ENCODE measurements at places on chromosomes 2 and 18.

DNA sequence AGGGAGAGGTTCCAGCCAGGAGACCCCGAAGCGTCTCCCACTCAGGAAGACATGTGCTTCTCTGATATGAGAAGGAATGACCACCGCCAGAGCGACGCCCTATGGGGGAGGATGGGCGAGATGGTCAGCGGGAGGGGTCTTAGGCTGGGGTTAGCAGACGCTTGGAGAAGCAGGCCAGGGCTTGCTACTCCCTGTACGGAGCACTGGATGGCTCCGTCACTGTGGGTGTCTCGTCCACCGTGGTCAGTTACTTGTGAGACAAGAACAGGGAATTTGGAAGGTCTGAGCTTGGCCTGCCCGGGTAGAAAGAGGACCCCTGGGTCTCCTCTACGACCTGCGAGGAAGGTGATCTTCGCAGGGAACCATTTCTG is 39.8 kb downstream of the TMEM18 start:
- no peak for DNase-seq

- no peak for DNase-seq
Measured at GRCh38 chr2:48444404-48444803, 85.5 kb upstream of the STON1 start.

DNA sequence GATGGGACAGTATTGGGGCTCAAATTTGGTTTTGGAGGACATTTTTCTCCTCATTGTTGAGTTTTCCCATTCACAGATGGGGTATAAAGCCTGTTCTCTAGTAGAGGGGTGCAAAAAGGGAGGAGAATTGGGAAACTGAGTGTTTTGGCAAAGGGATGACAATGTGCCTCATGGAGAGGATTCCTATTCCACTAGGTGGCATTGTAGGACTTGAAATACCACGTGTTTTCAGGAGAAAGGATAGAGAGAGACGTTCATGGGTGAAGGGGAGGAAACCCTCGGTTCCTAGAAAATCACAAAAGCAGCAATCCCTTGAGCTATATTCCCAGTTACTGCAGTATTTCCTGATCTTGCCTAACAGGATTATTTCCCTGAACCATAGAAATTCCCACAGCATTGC is 113.7 kb upstream of the SRD5A2 start:
- DNase-seq = no peak

DNA sequence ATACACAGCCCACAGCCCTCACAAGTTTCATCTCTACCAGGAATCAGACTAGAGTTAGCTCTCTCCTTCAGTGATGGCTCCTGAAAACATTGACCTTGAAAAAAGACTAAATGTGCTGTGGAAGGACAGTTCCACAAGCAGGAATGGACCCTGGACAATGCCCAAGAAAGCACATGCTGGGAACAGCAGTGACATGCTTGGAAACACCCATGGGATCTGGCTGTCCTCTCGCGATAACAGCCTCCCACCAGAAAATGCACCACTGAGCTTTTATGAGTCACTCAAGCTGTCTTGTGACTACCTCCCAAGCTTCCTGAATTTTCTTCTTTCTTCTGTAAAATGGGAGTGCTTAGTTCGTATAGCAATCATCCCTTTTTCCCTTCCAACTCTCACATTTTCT is 269.2 kb downstream of the LRATD1 start:
- DNase-seq = no peak

DNA sequence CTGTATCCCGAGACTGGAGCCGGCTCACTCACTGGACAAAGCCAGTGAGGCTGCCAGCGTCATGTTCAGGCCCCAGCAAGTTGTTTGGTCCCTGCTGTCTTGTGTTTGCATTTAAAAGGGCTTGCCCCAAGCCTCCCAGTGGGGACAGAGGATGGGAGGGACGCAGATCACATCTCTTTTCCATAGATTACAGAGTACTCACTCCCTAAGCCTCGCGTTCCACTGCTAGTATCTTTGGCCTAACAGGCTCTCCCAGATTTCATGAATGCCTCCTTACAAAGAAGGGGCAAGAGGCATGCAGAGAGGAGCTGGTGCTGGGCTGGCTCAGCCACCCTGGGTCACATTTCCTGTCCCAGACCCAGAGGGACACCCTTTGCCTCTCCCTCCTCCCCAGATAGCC is 59.1 kb downstream of the CMPK2 start:
- DNase-seq = no peak

DNA sequence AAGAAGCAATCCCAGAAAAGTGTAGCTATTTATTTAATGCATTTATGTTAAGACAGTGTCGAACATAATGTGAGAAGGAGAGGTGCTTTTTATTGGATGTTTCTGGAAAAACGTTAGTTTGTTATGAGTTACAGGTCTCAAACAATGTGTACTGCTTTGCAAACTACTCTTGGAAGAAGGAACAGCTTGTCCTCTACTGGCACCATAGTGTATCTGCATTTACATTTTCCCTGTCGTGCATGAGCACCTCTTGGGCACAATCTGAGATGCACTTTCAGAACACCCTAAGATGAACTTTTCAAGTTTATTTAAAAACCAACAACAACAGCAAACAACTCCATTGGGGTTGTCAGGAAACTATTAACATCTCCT is 22.8 kb downstream of the CCNYL1 start:
- DNase-seq = peak; percentile 15

GRCh38 chr2:207767461-207768167 is 2.1 kb downstream of the FZD5 start:
- DNase-seq = no peak
